Ascending aorta (tissue), 2 donors: ENCODE measurements at places on chromosomes 6 and 20.

DNA sequence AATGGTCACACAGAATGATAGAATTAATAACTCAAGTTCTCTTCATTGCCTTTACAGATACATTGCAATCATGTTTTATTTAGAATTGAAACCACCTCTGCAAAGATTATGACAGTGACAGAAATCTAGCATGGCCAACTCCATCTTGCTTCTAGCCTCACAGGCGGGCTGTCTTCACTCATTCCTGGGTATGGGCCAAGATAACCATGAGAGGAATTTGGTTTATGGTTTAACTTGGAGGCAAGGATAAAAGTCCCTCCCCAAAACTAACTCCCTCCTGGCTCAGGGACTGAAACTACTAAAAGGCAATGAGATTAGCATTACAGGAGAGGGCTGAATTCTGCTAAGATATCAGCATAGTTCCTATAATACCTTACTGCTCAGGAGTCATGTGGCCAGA, 95.2 kb upstream of the CST7 start:
- H3K4me1 ChIP-seq, result no peaks in the 10 kb centered on the region
- DNase-seq, result no peak
- no peaks in the 10 kb centered on the region for H3K27me3 ChIP-seq
- no peak overlapping the region for H3K4me3 ChIP-seq
- no peak overlapping the region for H3K27ac ChIP-seq
- no peaks in the 10 kb centered on the region for H3K36me3 ChIP-seq

DNA sequence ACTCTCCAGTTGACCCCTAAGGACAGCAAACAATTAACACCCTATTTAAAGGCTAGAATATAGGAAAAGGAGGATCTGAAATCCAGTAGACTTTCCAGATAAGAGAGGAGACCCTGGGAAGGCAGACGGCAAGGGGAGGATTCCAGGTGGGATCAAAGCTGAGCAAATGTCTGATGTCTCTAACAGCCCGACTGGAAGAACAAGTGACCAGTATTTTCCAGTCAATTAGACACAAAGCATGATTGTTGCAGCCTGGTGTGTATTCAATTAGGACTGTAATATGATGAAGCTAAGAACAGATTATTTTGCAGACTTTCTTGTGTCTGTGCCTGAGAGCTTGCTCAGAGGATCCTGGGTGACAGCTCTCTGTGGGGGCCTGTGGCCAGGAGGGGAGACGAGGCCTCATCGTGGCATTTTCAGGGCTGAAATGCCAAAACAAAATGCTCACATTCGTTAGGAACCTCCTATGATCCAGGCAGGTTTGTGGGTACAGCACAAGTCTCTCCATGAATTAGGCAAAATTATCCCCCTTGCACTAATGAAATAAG, 471.8 kb upstream of the AGPAT4 start:
- no peaks in the 10 kb centered on the region for H3K27me3 ChIP-seq
- H3K36me3 ChIP-seq, result no peaks in the 10 kb centered on the region
- H3K4me3 ChIP-seq, result no peak overlapping the region

DNA sequence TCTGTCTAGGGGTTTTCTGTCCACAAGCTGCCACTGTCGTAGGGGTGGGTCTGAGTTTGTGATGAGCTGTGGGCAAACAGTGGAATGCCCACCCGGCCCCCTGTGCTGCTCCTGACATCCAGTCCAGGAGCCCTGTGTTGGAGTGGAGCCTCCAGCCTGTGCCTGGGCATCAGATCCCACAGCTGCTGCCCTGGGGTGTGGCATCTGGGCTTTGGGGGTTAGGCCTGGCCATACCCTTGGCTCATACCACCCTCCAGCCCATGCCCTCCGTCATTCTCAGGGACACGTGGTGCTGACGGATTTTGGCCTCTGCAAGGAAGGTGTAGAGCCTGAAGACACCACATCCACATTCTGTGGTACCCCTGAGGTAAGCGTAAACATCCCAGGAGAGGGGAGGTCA, 12.9 kb downstream of the SGK2 start:
- no peak overlapping the region for H3K27ac ChIP-seq
- DNase-seq, result no peak
- H3K36me3 ChIP-seq, result no peaks in the 10 kb centered on the region
- H3K4me1 ChIP-seq, result no peaks in the 10 kb centered on the region
- H3K27me3 ChIP-seq, result no peaks in the 10 kb centered on the region
- no peak overlapping the region for H3K4me3 ChIP-seq

DNA sequence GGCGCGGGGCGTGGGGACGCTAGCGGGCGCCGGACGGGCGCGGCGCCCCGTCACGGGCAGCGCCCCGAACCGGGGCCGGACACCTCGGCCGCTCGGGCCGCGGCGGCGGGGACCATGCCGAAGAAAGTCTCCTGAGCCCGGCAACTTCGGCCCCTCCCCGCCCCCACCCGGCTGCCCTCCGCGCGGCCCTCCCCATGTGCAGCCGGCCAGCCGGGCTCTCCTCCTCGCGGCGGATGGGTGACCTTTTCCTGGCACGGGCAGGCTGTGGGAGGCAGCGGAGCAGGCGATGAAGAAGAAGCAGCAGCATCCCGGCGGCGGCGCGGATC, 278 bp downstream of the UST start:
- peak overlapping the region; percentile 83 for H3K27ac ChIP-seq
- peak; percentile 83 for DNase-seq
- peaks cover 17% of the 10 kb centered on the region for H3K4me1 ChIP-seq
- no peaks in the 10 kb centered on the region for H3K27me3 ChIP-seq

DNA sequence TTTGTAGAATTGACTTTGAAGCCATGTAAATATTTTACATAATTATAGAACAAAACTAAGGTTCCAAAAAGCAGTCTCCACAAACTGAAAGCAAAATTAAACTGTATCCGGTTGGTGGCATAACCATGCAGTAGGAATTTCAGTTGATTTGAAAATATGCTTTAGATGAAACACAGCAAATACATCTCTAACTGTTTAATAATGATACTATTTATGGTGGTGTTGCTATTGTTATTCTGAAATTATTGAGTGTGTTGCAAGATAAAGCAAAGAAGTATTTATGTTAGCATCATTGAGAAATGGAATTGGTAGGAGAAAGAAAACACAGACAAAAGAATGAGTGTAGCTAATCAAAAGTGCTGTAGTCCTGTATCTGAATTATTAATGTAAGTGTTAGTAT, 73.8 kb upstream of the MTHFD1L start:
- no peak overlapping the region for H3K27ac ChIP-seq
- no peaks in the 10 kb centered on the region for H3K27me3 ChIP-seq
- no peaks in the 10 kb centered on the region for H3K4me1 ChIP-seq
- DNase-seq, result no peak
- no peak overlapping the region for H3K4me3 ChIP-seq
- peaks cover 3% of the 10 kb centered on the region for H3K36me3 ChIP-seq

DNA sequence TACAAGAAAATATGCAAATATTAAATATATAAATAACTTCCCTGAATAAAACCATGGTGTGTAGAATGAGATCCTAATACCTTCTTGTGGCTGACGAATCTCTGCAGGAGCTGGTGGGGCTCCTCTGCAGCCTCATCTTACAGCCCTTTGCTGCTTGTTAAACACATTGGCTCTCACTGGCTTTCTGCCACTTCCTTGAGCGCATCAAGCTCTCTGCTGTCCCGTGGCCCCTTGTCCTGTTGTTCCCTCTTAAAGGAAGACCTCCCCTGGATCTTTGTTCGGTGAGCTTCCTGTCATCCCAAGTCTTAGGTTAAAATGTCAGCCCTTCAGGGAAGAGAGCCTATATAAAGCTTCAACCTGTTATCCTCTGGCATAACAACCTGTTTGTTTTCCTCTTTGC, 519.6 kb downstream of the DOK5 start:
- no peak overlapping the region for H3K27ac ChIP-seq
- H3K4me3 ChIP-seq, result no peak overlapping the region

GRCh38 chr6:113149511-113149910, 707.6 kb upstream of the MARCKS start:
- no peaks in the 10 kb centered on the region for H3K27me3 ChIP-seq
- H3K4me3 ChIP-seq, result no peak overlapping the region
- H3K36me3 ChIP-seq, result no peaks in the 10 kb centered on the region
- DNase-seq, result no peak

- no peak for DNase-seq
- no peak overlapping the region for H3K4me3 ChIP-seq
- no peak overlapping the region for H3K27ac ChIP-seq
- no peaks in the 10 kb centered on the region for H3K27me3 ChIP-seq
- H3K36me3 ChIP-seq, result no peaks in the 10 kb centered on the region
These were observed 611.9 kb upstream of the MAP3K7 start for GRCh38 chr6:91198588-91199255.

GRCh38 chr6:85685713-85686112, 43.0 kb upstream of the SYNCRIP start:
- DNase-seq, result no peak
- no peak overlapping the region for H3K27ac ChIP-seq
- no peaks in the 10 kb centered on the region for H3K27me3 ChIP-seq

GRCh38 chr6:51818520-51819022, 268.8 kb downstream of the PKHD1 start:
- no peak overlapping the region for H3K4me3 ChIP-seq
- no peaks in the 10 kb centered on the region for H3K27me3 ChIP-seq
- no peak for DNase-seq
- no peaks in the 10 kb centered on the region for H3K36me3 ChIP-seq

DNA sequence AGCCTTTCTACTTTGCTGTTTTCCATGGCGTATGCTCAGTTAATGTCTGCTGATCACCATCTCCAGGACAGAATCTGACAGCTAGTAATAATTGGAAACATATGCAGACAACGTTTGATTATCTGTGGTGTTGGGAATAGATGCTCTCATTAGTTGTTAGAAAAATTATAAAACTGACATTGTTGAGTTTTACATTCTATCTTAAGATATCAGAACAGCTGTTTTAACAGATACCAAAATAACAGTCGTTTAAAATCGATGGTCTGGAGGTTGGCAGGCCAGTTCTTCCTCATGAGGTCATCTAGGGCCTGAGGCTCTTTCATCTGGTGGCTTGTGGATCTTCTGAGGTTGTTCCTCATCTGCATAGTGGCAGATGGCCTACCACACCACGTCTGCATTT, 137.6 kb downstream of the AIG1 start:
- H3K4me1 ChIP-seq, result no peaks in the 10 kb centered on the region
- DNase-seq, result no peak
- H3K27ac ChIP-seq, result no peak overlapping the region

DNA sequence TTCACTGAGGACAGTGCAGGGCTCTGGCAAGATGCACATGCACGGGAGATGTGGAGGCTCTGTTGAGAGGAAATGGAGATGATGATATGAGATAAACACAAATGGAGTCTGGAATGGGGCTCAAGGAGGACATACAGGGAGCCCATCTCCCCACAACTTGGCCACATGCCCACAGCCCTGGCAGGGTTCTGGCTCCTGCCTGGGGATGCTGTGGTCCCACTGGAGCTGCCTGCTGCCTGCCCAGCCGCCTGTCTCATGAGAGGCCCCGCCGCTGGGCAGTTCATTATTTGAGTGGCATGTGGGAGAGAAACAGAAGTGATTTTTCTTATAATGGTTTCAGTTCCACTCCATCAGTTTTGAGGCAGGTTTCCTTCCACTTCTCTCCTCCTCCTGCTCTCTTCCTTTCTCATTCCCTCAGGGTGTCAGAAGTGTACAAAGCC, 133.6 kb upstream of the TRAF3IP2 start:
- DNase-seq, result no peak
- no peaks in the 10 kb centered on the region for H3K36me3 ChIP-seq
- H3K4me3 ChIP-seq, result no peak overlapping the region

GRCh38 chr6:5681480-5681879, 325.2 kb downstream of the NRN1 start:
- H3K36me3 ChIP-seq, result no peaks in the 10 kb centered on the region
- no peak overlapping the region for H3K4me3 ChIP-seq
- no peaks in the 10 kb centered on the region for H3K4me1 ChIP-seq
- DNase-seq, result no peak

DNA sequence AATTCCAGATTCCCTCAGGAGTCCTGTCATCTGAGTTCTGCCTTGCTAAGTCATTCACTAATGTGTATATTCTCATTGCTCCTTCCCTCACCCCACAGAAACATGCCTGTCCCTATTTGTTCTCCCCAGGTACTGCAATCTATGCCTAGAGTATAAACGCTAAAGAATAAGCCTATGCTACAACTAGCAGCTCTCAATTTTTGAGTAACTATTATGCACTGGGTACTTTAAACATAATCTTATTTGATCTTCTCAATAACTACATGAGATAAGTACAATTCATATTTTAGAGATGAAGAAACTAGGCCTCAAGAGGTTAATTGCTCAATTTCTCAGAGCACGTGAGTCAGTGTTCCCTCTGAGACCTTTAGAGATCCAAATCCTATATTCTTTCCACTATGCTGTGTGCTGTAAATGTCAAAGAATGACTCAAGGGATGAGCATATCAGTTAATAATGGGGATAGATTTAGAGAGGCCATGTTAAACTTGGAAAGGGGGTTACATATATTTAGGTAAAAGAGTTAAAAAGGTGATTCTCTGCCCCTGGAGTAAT, 423.8 kb upstream of the ADGRB3 start:
- H3K27ac ChIP-seq, result no peak overlapping the region
- no peaks in the 10 kb centered on the region for H3K4me1 ChIP-seq
- H3K27me3 ChIP-seq, result no peaks in the 10 kb centered on the region
- no peaks in the 10 kb centered on the region for H3K36me3 ChIP-seq

GRCh38 chr6:165910184-165910966, 247.3 kb upstream of the PDE10A start:
- no peaks in the 10 kb centered on the region for H3K4me1 ChIP-seq
- no peaks in the 10 kb centered on the region for H3K36me3 ChIP-seq
- H3K4me3 ChIP-seq, result no peak overlapping the region
- no peaks in the 10 kb centered on the region for H3K27me3 ChIP-seq
- no peak overlapping the region for H3K27ac ChIP-seq

- H3K27ac ChIP-seq, result no peak overlapping the region
- no peak for DNase-seq
- H3K36me3 ChIP-seq, result no peaks in the 10 kb centered on the region
- H3K4me1 ChIP-seq, result peaks cover 5% of the 10 kb centered on the region
- no peaks in the 10 kb centered on the region for H3K27me3 ChIP-seq
These were observed 37.0 kb downstream of the SHLD1 start for GRCh38 chr20:5786930-5787795.

- peaks cover 17% of the 10 kb centered on the region for H3K36me3 ChIP-seq
- H3K27me3 ChIP-seq, result no peaks in the 10 kb centered on the region
- no peak overlapping the region for H3K4me3 ChIP-seq
- no peaks in the 10 kb centered on the region for H3K4me1 ChIP-seq
These were observed 108.6 kb downstream of the CHD6 start for GRCh38 chr20:41509316-41510200.

GRCh38 chr20:19727251-19727847, 30.7 kb upstream of the RIN2 start:
- DNase-seq, result no peak
- H3K4me1 ChIP-seq, result peaks cover 6% of the 10 kb centered on the region
- H3K27ac ChIP-seq, result no peak overlapping the region
- no peak overlapping the region for H3K4me3 ChIP-seq
- no peaks in the 10 kb centered on the region for H3K27me3 ChIP-seq

DNA sequence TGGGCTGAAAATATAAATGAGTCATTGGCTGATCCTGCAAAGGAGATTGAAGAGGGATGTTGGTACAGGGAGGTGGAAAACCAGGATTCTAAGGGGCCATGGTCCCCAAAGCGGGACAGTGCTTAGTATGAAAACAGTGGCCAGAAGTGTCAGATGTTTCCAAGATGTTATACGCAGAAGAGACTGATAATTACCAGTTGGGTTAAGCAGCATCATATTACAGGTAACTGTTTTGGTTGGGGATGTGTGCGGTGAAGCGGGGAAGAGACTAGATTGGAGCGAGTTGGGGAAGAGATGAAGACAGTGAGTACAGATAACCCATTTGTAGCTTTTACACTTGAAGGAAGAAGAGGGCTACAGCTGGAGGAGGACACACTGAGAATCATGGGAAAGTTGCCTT, 80.8 kb downstream of the PLEKHG1 start:
- no peaks in the 10 kb centered on the region for H3K4me1 ChIP-seq
- DNase-seq, result no peak
- H3K27ac ChIP-seq, result no peak overlapping the region
- H3K36me3 ChIP-seq, result no peaks in the 10 kb centered on the region
